Activated T-helper 1 cell treated with Interleukin-2 at 50 U/mL for 16 hours (primary cell): ENCODE measurements at places on chromosomes 7 and 10.

GRCh38 chr7:4837803-4838625 lies 23.8 kb downstream of the PAPOLB start:
- no peak for DNase-seq

DNA sequence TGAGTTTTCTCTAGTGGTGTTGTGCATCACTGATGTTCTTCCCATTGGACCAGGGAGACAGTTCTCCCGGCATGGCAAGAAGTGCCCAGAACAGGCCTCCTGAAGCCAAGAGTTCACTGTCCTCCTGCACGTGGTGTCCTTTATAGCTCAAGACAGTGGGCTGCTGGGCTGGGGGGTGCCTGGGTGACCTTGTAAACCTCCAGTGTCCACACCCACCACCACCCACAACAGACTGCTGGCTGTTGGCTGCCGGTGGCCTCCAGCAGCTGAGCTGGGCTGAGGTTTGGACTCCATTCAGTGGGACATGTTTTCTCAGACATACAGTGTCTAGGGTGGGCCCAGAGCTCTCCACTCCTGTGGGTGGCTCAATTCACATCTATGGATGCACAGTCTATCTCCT lies 42.2 kb downstream of the HK1 start:
- no peak for DNase-seq

DNA sequence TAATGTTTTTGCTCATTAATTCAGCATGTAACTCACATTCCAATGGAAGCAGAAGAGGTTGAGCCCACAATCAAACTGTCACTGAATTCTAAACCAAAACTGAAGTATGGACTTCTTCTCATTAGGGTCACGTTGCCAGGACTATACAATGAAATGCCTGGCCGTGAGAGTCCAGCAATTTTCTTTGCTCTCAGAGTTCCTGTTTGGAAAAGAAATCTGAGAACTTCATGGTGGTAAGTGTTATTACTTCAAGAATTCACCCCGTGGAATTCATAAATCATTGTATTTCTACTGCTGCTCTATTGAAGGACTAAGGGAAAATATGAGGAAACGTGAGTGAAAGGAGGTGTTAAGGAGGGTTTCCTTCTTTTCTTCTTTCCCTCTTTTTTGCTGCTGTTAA lies 441.8 kb upstream of the AKR1E2 start:
- DNase-seq = no peak

GRCh38 chr10:34205452-34205851 lies 609.6 kb downstream of the PARD3 start:
- no peak for DNase-seq

DNA sequence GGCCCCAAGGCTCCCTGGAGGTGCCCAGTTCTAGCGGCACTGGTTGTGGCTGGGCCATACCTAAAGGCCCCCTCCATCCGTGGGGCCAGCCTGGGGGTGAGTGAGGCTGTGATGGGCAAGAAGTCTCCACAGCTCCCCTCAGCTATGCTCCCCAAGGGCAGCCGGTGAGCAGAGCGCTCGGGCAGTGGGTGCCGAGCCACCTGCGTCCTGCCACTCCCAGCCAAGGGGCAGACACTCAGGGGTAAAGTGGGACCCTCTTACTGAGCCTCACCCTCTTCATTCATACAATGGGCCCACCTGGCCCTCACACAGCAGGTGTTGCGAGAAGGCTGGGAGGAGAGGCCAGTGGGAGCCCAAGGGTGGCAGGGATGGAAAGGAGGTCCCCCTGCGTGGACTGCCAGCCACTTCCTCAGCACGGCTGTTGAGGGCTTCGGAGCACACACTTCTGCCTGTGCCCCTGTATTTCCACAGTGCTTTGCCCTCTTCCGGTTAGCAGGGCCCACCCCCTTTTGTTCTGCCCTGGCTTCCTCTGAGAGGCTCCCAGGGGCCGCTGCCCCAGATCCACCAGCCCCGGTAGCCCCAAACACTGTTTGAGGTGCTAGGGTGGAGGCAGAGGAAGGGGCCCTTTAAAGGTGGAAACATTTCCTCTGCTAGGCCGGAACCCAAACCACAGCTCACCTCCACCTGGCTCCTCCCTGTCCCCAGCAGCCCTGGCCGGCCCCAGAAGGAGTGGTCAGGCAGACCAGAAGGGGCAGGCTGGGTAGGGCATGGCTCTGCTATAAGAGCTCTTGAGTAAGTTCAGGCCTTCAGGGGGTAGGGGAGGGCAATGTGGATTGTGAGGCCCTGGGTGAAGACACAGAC lies 16.4 kb upstream of the C10orf105 start:
- peak; percentile 57 for DNase-seq

DNA sequence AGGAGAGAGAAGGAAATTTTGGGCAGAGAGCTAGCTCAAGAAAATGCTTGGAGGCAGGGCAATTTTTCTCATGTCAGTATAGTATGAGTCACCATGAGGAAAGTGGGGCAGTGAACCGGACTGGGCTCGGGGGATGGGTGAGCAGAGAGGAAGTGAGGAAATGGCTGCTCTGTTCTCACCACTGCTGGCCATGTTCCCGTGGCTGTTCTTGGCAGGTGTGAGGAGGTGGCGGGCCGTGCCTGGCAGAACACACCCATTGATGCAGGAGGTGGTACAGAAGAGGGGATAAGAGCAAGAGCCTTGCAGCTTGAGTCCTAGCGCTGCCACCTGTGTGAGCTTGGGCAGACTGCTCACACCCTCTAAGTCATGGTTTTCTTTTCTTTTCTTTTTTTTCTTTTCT lies 304.4 kb upstream of the LYZL1 start:
- DNase-seq = no peak

DNA sequence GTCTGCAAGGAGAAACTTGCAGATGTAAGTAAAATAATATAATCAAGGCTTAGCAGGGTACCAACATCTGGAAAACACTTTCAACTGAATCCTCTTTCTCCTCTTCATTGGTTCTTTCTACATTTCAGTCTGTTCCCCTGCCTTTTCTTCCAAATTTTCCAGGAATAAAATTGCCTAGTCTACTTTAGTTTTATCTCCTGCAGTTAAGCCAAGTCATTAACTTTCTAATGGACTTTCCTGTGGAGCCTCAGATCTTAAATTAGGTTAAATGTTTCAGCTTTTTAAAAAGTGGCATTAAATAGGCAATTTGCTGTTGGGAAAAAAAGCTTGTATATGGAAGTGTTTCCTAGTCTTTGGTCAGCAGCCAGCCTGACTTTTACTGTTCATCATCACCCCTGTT lies 70.8 kb downstream of the EEPD1 start:
- no peak for DNase-seq

DNA sequence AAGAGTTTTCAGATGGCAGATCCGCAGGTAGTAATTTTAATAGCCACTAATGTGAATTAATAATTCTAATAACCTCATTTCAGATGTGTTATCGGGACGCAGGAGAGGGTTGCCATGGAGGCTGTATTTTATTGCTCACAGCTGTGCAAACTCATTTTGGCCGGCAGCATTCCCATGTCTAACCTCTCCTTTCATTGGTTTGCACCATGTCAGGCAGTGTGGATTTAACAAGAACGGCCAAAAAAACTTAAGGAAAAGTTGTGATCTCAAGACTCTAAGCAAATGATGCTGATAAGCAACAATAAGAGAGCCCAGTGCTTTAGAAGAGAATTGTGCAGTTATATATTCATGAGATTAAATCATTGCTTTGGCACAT lies 88.7 kb upstream of the NRP1 start:
- DNase-seq = no peak

GRCh38 chr7:128829391-128830166 lies 627 bp upstream of the FLNC start:
- DNase-seq = no peak

- no peak for DNase-seq
Observed at GRCh38 chr7:19239951-19240350, 94.7 kb upstream of the FERD3L start.
